Activated CD4-positive, alpha-beta T cell treated with anti-CD3 and anti-CD28 coated beads, Interleukin-2, amount 50 U/mL, for 4 hours (primary cell): ENCODE measurements at places on chromosomes 5 and 9.

GRCh38 chr5:112069329-112069728 lies 312.3 kb upstream of the NREP start:
- DNase-seq, result no peak

DNA sequence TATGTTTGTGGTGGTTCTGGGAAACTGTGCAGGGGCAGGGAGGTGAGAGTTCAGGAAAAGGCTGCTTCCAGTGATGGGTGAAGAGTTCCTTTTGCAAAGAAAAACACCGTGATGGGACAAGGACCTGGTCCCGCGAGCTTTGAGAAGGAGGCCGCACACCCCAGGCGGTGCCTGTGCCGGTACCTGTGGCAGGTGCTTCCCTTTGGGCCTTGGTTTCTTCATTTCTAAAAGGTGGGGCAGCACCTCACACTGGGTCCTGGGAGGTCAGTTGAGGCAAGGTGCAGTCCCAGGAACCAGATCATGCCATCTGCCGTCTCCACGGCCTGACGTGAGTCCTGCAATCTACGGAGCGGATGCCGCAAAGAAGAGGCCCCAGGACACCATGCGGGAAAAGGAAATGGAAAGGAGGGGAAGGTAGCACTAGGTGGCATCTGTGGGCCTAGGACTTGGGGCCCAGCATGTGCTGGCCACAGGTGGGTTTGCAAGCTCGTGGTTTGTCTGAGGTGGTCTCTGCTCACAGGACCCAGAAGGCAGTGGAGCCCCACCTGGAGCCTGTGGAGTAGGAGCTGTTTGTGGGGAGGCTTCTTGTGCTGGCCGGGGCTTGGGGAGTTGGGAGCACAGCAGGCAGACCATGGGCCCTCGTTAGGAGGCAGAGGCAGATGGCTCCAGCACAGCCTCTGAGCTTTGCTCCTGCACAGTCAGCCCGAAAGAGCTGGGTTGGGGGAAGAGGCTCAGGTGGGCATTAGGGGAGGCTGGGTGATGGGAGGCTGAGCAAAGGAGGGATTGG lies 131.6 kb downstream of the CACNA1B start:
- DNase-seq, result no peak

DNA sequence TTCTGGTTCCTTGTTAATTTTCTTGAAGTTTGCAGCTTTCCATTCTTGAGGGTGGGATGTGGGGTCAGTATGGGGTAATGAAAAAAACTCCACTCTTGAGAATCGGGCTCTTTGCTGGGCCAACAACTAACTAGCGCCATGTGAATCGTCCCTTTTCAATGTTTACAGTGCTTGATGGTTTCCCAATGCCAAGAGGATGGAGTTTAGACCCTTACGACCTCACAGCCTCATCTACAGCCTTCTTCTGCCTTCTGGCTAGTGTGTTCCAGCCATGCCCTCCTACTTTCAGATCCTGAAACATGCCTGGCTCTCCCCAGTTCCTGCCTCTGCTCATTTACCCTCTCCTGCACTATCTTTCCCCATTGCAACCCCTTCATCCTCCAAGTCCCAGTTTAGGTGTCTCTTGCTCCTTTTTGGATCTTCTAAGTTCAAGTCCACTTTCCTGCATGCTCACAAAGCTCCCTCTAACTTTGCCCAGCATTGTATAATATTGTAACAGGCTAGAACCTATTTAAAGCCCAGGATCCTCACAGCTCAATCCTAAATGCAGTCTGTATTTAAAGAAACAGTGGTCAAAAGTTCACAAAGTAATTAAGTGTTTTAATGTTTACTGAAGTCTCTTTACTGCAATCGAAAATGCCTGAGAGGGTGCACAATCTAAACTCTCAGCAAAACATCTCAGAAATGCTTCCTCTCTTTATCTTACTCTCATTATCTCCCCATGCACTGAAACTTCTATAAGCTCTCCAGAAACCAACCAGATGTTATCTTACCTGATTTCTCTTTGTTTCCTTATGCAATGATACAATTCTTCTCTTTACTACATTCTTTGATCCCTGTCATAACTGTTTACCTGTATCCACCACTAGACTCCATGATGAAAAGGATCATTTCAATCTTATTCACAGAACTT lies 20.6 kb upstream of the CAST start:
- DNase-seq, result no peak

- peak; percentile 78 for DNase-seq
These were observed 6.3 kb upstream of the TTLL11 start for GRCh38 chr9:122099271-122099869.

- no peak for DNase-seq
These were observed 65.4 kb downstream of the EGFLAM start for GRCh38 chr5:38323645-38324295.

GRCh38 chr5:132013006-132013689 lies 1.7 kb upstream of the ACSL6 start:
- DNase-seq, result no peak

- no peak for DNase-seq
These were observed 39.8 kb downstream of the MAMDC2 start for GRCh38 chr9:70083429-70083828.

GRCh38 chr5:124172389-124173003 lies 573.9 kb downstream of the ZNF608 start:
- no peak for DNase-seq

DNA sequence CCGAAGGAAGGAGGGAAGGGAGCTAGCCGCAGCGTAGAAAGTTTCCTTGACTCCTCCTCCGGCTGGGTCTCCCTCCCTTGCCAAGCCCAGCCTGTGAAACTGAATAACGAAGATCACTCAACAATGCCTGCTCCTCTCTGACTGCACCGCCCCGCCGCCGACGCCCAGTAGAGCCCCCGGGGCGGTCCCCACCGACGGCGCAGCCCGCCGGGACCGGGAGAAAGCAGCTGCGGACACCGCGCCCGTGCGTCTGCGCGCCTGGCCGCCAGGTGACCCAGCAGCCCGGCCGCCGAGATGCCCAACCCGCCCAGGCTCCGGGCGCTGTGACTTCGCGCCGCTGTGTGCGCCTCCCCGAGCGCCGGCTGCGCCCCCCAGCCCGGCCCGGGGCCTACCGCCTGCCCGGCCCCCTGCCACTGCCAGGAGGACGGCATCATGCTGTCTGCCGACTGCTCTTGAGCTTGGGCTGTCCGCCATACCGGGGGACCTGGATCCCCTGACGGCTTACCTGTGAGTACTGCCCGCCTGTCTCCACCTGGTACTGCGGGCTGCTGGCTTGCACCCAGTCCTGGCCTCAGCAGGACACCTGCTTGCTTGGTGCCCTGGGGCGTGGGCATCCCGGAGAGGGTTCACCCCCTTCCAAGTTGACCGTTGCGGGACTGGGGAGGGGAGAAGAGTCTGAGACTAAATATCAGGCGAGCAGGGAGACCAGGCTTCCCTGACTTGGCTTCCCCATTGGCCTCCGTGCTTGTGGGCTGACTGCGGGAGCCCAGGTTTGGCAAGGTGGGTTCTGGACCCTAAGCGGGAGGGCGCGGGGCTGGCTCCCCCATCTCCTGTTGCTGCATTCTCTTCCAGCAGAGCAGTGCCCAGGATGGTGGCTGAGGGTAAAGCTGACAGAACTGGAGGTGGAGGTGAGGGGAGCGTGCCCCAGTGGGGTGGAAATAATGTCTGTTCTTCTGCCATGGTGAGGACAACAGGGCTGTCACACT lies 26.2 kb upstream of the SPTLC1 start:
- no peak for DNase-seq

- DNase-seq, result no peak
These were observed 12.5 kb upstream of the GADD45G start for GRCh38 chr9:89592213-89592815.

DNA sequence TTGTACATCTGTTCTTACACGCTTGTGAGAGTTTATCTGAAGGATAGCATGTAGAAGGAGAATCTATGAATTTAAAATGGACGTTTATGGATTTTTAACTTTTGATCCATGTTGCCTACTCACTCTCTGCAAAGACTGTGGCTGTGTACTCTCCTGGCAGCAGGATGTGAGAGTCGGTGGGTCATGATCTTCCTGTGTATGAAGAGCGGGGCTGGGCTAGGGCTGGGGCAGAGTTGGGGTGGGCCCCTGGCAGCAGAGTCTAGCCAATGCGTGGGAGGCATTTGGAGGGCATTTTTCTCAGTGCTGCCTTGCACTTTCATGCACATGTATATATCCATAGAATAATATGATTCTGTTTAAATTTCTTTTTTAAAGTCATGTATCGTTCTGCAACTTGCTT lies 24.0 kb upstream of the DAB2IP start:
- DNase-seq, result no peak

DNA sequence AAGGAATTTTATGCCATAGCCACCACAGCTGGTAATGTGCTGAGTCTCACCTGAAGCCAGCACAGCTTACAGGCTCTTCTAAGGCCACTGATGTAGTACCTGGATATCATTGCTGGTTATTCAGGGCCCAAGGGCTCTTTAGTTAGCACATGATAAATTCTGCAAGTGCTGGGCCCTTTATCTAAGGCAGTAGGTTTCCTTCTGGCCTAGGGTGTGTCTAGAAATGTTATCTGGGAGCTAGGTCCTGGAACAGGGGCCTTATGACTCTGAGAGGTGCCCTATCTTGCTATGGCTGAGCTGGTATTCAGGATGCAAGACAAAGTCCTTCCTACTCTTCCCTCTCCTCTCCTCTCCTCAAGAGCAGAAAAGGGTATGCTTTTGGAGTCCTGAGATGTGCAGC lies 1424.5 kb upstream of the NUDT12 start:
- DNase-seq, result no peak

- DNase-seq, result peak; percentile 28
These were observed 603.3 kb downstream of the KIF4B start for GRCh38 chr5:155616779-155617392.

DNA sequence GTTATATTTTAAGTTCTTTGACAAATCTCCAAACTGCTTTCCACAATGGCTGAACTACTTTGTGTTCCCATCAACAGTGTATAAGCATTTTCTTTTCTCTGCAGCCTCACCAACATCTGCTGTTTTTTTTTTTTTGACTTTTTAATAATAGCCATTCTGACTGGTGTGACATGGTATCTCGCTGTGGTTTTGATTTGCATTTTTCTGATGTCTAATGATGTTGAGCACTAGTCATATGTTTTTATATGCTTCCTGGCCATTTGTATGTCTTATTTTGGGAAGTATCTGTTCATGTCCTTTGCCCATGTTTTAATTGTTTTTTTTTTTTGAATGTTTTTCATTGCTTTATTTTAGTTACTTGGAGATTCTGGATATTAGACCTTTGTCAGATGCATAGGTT lies 196.6 kb downstream of the PLK2 start:
- DNase-seq, result no peak
